ENCODE measurements at places on chromosomes 5 and 9.

GRCh38 chr9:86557918-86558317, 203.7 kb upstream of the TUT7 start:
- DNase-seq, result no peak

- no peak for DNase-seq
These were observed 359.1 kb downstream of the ARHGEF28 start for GRCh38 chr5:73985145-73985544.

DNA sequence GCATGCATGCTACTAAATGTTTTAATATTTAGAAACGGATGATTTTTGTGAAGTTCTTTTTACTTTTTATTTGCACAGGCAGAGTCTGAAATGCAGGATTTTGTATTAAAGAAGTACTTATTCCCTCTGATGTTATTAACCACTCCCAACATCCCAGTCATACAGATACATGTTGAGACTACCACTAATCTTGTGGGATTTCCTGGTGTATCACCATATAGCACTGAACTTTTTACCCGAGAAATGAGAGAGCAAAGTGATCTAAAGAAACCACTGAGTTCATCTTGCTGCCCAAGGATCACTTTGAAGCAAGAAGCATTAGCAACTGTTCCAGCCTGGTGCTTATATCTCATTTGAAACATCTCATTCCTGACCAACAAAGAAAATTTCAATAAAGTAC, 443.8 kb downstream of the BNC2 start:
- no peak for DNase-seq

GRCh38 chr9:99622679-99623078, 199.0 kb upstream of the NR4A3 start:
- no peak for DNase-seq

DNA sequence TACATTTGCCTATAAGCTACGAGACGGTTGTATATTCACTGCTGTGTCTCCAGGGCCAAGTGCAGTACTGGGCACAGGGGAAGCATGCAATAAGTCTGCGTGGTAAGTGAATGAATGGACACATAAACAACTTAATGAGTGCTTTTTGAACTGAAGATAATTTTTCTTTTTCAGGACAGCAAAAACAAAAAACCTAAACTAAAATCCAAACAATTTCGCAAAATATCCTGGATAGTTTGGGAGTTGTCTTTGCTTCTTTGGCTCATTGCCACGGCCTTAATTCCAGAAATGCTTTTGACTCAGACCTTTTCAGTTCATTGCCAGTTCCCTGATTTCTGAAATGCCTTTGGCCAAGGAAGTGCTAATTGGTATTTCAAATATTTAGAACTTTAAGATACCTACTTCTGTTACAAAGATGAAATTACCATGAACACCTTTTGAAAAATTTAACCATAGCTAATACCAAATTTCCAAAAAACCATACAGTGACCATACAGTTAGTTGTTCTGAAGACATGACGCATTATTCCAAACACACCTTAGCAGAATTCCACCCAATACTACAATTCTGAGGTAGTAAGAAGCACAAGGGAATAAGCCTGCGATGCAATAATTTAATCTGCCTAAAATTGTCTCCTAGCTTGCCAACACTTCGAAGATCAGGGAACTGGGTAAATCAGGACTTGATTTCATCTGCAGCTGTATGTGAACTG, 42.8 kb downstream of the TEK start:
- DNase-seq, result no peak

- no peak for DNase-seq
These were observed 70.2 kb upstream of the AGXT2 start for GRCh38 chr5:35117967-35118366.

- DNase-seq, result no peak
These were observed 40.9 kb upstream of the BNIP1 start for GRCh38 chr5:173103411-173103810.
